B cell (primary cell): ENCODE measurements at places on chromosomes 2 and 18.

DNA sequence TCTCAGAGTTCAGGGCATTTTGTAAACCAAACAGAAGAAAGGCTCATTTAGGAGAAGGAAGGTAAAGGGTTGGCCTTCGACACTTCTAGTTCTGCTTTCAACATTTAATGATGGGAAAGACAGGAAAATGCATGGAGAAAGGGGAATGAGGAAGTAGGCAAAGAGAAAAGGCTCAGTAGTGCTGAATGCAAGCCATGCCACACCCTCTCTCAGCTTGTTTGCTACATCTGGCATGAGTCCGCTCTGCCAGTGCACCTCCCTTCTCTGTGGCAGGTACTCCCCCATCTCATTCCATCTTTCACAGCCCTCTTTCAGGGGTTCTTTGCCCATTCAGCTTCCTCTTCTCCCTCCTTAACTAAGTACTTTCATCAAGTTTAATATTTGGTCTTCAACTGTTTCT lies 120.9 kb upstream of the ITGB6 start:
- DNase-seq: no peak

GRCh38 chr2:211879323-211879722 lies 659.3 kb downstream of the ERBB4 start:
- DNase-seq: no peak

GRCh38 chr2:219570194-219570923 lies 980 bp downstream of the OBSL1 start:
- no peak for DNase-seq

- DNase-seq: peak; percentile 42
Observed at GRCh38 chr2:127404466-127405254, 13.6 kb upstream of the PROC start.

DNA sequence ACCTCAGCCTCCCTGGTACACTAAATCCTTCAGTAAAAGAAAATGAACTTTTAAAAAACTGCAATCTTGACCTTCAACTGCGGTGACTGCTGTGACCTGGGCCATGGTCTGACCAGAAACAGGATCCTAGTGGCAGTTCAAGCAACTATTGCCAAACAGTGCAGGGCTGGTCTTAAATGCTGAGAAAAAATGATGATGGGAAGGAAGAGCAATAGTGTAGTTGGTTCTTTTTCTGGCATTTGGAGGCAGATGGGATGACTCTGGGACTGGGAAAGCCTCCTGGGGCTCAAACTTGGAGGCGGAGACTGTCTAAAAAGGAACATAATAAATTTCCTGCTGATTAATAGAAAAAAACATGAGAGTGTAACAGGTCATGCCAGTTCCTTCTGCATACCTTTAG lies 45.4 kb downstream of the CHN1 start:
- no peak for DNase-seq

- peak; percentile 64 for DNase-seq
Observed at GRCh38 chr2:172084645-172085459, 455 bp upstream of the DLX1 start.

GRCh38 chr2:54701029-54701428 lies 22.4 kb upstream of the EML6 start:
- DNase-seq: no peak

DNA sequence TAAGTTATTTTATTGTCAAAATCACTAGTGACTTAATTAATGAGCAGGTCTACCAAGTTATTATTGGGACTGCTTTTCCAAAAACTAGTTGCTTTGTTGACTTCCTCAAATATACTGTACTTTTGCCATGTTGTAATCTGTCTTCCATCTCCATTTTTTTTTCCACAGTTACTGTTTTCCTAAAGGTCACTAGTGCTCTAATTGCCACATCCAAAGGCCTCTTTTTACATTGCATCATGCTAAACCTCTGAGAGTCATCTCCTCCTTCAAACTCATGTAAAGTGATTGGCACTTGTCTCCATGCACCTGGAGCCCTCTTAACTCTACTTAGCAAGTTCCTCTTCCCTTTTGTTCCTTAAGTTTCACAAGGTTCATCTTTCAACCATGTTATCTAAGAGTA lies 11.8 kb downstream of the PMAIP1 start:
- peak; percentile 29 for DNase-seq

GRCh38 chr2:37688771-37689468 lies 17.5 kb upstream of the CDC42EP3 start:
- no peak for DNase-seq

DNA sequence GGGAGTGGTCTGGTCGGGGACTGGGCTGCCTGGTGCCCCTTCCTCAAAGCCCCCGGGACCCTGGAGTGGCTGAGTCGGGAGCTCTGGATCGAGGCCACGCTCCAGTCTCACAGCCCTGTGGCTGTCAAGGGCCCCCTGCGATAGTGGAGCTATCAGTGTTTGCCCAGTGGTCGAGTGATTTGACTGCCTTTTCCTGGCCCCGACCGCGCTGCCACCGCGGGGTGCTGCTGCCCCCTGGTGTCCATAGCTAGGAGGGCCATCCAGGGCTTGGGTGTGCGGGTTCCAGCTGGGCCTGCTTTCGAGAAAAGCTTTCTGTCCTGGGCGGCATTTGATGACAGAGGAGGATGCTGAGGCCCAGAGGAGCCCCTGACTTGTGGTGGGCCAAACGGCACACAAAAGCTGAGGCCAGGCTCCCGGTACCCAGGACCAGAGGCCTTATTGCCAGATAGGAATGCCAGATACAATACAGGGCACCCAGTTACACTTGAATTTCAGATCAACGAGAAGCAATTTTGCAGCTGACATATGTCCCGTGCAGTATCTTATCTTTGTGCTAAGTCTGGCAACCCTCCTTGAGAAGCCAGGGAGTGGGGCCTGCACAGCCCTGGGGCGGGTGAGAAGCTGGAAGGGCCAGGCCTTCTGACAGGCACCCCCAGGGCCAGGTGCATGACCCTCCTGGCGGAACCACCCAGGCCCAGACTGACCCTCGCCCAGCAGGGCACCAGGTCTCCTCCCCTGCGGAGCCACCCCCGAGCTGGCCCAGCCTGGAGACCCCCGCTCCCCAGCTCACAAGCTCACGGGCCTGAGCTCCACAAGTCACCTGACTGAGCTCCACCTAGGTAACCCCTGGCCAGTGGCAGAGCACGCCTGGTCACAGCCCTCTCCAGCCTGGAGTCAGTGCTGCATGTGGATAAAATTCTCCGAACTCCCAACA lies 13.0 kb downstream of the ODC1 start:
- peak; percentile 88 for DNase-seq

DNA sequence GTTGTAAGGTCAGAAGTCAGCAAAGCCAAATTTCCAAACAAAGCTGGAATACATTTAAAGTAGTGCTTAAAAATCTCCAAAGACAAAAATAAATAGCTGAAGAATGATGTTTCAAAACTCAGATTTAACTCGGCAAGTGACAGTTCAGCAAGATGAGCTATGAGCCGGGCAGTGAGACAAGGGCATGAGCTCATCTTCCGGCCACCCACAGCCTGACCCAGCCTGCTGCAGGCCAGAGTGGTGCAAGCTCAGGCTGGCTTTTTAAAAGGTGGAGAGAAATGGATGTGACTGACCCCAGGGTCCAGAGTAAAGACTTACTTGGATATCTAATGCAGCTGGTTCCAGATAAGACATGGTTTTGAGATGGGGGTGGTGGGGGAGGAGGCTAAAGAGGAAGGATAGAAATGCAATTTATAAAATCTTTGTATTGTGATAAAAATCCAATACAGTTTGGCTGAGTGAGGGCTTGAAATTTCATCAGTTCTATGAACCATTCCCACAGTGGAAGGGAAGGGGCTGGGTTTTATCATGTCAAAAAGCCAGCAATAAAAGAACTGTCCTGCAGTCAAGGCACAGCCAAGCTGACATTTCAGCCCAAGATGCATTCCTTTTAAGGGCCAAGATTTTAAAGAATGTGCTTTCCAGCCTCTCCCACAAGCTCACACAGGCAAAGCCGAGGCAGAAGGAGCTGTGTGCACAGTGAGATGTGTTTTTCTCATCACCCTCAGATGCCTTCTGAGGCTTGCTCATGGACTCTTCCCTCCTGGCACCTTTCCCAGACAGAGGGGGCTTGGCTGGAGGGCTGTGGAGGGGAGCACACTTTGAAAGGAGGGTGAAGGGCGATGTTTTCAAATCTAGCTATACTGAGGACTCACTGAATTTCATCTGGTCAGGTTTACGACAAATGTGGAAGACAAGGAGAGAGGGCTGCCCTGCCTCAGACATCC lies 97.9 kb upstream of the KLHL29 start:
- DNase-seq: no peak

DNA sequence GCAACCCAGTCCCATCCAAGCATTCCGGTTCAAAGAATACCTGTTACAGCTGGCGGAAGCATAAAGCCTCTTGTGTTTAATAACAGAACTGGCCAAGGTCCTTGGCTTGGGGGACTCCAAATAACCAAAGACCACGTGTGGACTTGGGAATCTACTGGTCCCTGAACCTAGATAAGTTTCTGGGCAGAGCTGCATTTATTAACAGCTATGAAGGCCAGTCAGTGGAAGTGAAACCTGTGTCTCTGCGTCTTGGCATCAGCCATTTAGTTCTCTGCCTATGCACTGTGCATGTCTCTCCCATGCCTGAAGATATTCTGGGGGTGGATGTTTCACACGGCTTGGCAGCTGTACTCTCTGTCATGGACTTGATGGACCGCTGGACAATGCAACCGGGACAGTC lies 137.7 kb downstream of the CCBE1 start:
- no peak for DNase-seq

- no peak for DNase-seq
Observed at GRCh38 chr2:225272173-225272572, 127.3 kb upstream of the NYAP2 start.
